Left lobe of liver (tissue), 2 donors: ENCODE measurements at places on chromosomes 13 and 19. TPM values are rescaled to one million over a fixed set of nuclear protein-coding genes. Genes with fewer than 3 reads are reported as not detected.

GRCh38 chr13:94567581-94567980, 28.4 kb downstream of the TGDS start:
- DNase-seq, result no peak

CD79A gene
- 0.55 TPM for total RNA-seq

- DNase-seq, result peak; percentile 48
Observed at GRCh38 chr13:32426191-32426989, 1.5 kb downstream of the N4BP2L1 start.

DNA sequence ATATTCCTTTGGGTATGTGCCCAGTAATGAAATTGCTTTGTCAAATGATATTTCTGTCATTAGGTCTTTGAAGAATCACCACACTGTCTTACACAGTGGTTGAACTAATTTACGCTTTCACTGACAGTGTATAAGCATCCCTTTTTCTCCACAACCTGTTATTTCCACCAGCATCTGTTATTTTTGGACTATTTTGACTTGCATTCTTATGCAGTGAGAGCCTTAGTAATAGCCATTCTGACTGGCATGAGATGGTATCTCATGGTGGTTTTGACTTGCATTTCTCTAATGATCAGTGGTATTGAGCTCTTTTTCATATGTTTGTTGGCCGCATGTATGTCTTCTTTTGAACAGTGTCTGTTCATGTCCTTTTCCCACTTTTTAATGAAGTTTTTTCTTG, 92.0 kb upstream of the SPATA13 start:
- DNase-seq, result no peak

DNA sequence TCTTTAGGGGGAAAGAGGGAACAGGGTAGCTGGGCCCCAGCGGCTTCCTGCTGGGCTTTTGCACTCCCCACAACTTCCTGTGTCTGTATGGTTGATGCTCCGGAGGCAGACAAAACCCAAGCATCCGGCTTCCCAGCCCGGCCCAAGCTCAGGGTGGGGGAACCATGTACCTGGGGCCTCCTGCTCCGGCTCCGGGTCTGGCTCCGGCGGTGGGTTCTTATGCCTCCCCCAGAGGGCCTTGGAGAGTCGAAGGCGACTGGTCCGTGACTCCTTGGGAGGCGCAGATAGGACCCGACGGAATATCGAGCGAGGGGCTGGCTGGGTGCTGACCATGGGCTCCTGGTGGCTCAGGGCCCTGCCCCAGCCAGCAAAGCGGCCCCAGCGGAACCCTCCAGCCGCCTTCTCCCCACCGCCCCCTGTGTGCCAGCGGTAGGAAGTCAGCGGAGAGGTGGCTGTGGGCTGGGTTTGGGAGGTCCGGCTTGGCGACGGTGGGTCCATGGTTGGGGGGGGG, 428 bp downstream of the RASAL3 start:
- no peak for DNase-seq

GRCh38 chr13:67223024-67223423, 7.1 kb downstream of the PCDH9 start:
- no peak for DNase-seq

- DNase-seq, result no peak
Observed at GRCh38 chr19:46351241-46352041, 4.6 kb downstream of the PPP5C start.

GRCh38 chr13:30615481-30615865, 2.2 kb upstream of the USPL1 start:
- DNase-seq, result no peak

DNA sequence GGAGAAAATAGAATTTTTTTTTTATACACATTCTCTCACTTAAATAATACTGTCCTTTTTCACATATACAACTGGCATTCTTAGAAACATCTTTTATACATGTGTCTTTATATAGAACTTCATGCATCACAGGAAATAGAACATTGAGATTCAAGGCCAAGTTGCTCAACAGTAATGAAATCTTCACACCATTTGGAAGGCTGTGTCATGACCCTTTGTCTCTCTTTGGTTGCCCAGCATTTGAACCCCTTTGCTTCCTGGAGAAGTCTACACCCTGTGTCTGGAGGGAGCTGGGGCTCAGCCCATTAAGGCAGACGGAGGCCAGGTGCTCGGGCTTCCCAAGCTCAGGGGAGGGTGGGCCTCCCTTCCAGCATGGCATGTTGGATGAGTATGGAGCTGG, 41.1 kb downstream of the B3GLCT start:
- DNase-seq, result no peak

CDC42EP5 gene
- total RNA-seq, result 2.4 TPM

DNA sequence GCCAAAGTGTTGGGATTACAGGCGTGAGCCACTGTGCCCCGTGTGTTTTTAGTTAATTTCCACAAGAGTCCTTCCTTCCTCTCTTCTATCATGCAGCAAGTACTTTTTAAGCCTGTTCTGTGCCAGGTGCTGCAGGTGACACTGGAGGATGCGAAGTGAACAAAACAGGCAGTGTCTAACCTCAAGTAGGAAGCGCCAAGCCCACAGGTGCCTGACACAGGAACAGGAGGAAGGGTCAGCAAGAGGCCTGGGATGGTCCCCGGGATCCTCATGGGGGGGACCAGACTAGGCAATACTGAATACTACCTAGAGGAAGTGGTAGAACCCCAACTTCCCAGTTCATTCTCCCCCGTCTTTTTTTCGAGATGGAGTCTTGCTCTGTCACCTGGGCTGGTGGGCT, 1.8 kb upstream of the CALR start:
- DNase-seq, result no peak

OR10H1 gene
- not detected for total RNA-seq

GRCh38 chr13:91014696-91015095, 332.8 kb upstream of the MIR17HG start:
- no peak for DNase-seq

DNA sequence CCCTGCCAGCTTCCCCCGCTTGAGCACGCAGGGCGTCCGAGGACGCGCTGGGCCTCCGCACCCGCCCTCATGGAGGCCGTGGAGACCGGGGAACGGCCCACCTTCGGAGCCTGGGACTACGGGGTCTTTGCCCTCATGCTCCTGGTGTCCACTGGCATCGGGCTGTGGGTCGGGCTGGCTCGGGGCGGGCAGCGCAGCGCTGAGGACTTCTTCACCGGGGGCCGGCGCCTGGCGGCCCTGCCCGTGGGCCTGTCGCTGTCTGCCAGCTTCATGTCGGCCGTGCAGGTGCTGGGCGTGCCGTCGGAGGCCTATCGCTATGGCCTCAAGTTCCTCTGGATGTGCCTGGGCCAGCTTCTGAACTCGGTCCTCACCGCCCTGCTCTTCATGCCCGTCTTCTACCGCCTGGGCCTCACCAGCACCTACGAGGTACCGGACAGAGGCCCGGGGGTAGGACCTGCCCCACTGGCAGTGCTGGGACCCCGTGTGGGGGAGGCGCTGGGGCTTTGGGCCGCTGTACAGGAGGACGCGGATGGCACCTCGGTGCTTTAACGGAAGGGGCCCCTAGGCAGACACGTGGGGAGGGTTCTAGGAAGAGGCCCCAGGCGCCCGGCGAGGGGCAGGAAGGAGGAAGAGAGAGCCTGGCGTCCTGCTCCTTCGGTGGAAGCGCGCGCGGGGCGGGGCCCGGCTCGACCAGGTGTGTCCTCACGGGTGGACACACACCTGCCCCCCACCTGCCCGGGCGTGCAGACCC, 681 bp downstream of the SLC5A5 start:
- no peak for DNase-seq

DNA sequence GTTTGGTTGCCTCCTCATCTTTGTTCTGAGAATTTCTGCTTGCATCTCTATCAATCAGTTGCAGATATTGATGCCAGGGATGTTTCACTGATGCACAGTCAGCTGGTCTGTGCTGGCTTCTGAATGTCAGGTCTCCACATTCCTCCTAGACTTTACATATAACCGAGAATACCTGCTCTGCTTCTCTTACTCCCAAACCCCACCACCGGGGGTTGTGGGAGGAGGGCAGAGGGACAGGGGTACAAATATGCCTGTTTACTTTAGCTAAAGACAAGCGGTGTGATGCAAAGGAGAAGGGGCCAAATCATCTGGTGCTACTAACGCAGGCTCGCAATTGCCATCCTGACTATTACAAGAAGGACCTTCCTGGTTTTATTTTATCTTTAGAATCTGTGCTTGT, 17.4 kb upstream of the KLHL1 start:
- no peak for DNase-seq

NOTCH3 gene
- 4.6 TPM for total RNA-seq

DNA sequence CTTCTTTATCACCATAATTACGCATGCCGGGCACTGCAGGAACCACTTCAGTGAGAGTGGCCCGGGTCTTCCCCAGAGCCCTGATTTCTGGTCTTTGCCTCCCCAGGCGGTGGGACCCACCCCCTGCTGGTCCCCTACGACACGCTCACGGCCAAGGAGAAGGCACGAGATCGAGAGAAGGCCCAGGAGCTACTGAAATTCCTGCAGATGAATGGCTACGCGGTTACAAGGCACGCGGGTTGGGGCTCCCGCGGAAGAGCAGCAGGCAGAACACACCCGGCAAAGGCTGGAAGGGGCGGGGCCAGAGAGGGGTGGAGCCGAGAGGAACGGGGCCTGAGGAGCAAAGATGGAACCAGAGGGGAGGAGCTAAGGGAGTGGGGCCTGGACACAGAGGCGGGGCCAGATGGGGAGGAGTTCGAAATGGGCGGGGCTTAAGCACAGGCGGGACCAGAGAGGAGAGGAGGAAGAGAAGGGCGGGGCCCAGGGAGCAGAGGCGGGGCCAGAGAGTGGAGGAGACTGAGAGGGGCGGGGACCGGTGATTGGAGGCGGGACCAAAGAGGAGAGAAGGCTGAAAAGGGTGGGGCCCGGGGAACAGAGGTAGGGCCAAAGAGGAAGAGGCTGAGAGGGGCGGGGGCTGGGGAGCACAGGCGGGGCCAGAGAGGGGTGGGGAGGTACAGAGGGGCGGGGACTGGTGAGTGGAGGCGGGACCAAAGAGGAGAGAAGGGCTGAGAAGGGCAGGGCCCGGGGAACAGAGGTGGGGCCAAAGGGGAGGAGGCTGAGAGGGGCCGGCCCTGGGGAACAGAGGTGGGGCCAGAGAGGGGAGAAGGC, 73.4 kb downstream of the RYR1 start:
- peak; percentile 56 for DNase-seq

GGACT gene
- 9.6 TPM for total RNA-seq

- no peak for DNase-seq
Observed at GRCh38 chr13:32140109-32140508, 108.5 kb downstream of the FRY start.

DNA sequence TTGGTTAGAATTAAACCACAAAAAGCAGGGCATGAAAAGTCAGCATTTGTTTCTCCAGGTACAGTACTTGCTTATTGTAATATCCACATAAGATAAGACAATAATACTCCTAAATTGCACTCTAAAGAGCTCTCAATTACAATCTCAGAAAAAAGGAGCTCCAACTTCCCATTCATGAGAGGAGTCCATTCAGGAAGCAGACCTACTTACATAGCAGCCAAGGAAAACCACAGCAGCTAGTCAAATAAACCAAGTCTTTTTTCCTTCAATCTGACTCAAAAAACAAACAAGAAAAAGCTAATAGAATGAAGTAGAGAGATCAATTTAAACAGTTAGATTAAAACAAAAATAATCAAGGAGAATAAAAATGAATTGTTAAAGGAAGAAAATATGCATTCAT, 885.2 kb upstream of the SLITRK6 start:
- DNase-seq, result no peak

DNA sequence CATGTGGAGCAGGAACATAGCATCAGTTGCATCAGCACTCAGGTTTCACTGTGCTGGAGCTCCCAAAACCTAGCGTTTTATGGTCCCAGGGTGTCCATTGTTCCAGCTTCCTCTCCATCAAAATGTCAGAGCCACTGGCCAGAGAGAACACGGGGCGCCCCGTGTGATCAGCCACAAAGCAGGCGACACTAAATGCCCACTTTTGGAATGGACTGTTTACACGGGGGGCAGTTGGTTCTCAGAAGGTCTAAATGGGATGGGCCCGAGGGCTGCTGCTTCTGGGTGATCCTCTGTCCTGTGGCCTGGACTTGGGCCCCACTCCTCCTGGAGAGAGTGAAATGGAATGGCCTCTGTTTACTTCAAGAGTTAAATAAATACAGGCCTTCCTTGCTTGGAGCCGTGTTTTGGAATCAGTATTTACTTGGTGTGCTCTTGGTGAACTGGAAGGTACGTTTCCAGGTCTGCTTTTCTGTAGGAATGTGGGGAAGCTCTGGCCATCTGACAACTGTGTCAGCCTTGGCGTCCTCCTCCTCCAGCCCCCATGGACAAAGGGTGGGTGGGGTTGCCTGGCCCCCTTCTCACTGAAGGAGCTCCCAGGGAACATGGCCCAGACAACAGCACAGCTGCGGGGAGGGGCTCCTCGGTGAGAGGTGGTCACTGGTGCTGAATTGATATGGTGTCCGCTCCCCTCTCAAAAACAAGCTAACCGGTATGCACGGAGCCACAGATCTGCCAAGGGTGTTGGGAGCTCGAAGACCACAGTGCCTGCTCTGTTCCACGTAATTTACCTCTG, 16.1 kb upstream of the MCF2L start:
- no peak for DNase-seq

CCDC70 gene
- not detected for total RNA-seq

LPAR2 gene
- 1.3 TPM for total RNA-seq

DNA sequence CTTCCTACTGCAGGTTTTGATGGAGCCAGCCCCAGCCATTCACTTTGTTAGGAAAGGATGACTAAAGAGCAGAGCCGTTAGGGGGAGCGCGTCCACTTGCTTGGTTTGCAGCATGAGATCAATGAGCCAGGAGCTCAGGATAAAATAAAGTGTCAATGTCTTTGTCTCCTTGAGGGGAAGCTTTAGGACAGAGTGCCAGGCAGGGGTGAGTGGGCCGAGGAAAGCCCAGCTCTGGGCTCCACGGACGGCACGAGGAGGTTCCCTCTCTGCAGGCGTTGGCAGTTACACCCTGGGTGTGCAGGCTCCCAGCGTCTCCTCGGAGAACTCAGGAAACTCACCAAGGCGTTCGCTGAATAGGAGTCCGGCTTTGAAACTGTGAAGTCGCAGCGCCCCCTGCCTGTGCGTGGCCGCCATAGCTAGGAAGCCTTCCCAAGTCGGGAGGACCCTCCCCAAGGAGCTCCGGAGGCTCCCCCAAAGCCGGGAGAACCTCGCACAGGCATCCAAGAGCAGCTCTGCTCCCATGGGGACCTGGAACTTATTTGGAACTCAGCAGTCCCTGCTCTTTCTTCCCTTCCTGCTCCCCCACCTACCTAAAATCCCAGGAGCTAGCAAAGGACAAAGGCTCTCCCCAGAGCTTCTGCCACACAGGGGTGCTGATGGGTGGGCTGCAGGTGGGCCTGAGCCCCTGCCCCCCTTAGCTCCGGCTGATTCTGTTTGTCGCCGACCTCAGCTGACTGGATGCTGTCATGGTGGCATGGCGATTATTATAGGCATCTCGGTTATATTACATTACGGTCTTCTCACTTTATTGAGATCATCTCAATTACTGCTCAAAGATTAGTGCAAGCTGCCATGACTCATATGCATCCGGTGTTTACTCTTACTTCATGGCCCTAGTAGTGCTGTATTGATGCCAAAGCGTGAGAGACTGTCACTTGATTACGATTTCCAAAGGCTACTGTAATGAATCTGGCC, 34.4 kb downstream of the GSX1 start:
- peak; percentile 83 for DNase-seq

C1QTNF9 gene
- total RNA-seq, result 0.18 TPM
